ENCODE measurements at places on chromosomes 12 and 14. TPM values are rescaled to one million over a fixed set of nuclear protein-coding genes. Genes with fewer than 3 reads are reported as not detected.

STAB2 gene
- not detected for total RNA-seq

PTGER2 gene
- not detected for total RNA-seq

CD163 gene
- not detected for total RNA-seq

TEX52 gene
- not detected for total RNA-seq

NRXN3 gene
- total RNA-seq: 0.49 TPM

IL26 gene
- total RNA-seq: not detected

CPNE6 gene
- not detected for total RNA-seq

KLRC1 gene
- not detected for total RNA-seq

INSM2 gene
- not detected for total RNA-seq

MYL6 gene
- 4,496 TPM for total RNA-seq

Measured in mammary microvascular endothelial cell (primary cell).